GM03348 (cell line): ENCODE measurements at places on chromosomes 7 and 10.
A peak's percentile ranks its signal among the peaks of the same experiment; 100 is the strongest.

DNA sequence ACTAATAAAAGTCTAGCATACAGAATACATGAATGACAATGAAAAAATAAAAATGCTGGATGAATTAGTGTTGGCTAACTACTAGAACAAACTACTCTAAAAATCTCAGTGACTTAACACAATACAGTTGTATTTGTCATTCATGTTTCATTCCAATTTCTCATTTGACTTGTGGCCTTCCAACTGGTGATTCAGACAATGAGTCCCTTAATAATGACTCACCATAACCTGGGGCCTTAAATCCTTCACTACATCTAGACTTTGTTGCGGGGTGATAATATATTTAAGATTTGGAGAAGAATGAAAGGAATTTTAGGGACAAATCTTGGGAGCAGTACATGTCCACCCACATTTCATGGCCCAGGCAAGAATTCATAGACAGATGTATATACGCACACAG, 90.5 kb upstream of the POM121L12 start:
- DNase-seq: no peak

- DNase-seq: no peak
Measured at GRCh38 chr7:64884913-64885370, 18.1 kb upstream of the ZNF273 start.

- no peak for DNase-seq
Measured at GRCh38 chr7:45670717-45671116, 96.5 kb downstream of the ADCY1 start.

- no peak for DNase-seq
Measured at GRCh38 chr7:27201580-27202017, 1.7 kb upstream of the HOXA13 start.

DNA sequence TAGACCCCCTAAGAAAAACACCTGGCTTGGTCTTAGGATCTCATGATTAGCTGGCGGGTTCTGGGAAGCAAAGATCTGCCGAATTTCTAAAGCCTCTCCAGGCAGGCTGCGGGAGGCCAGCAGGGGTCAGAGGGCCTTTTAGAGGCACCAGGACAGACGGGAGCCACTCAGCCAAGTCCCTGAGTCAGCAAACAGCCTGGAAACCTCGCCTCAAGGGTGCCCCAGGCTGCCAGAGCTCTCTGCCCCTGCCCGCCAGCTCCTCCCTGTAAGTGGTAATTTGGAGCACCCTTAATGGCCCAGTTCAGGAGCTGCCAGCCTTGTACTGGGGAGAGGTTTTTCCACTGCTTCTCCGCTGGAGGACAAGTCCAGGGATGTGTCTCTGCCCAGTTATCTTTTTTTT, 88.7 kb downstream of the HIP1 start:
- DNase-seq: no peak

GRCh38 chr10:122503886-122504609, 42.7 kb downstream of the HTRA1 start:
- DNase-seq: no peak

GRCh38 chr10:55311848-55312635, 511.0 kb upstream of the PCDH15 start:
- no peak for DNase-seq

DNA sequence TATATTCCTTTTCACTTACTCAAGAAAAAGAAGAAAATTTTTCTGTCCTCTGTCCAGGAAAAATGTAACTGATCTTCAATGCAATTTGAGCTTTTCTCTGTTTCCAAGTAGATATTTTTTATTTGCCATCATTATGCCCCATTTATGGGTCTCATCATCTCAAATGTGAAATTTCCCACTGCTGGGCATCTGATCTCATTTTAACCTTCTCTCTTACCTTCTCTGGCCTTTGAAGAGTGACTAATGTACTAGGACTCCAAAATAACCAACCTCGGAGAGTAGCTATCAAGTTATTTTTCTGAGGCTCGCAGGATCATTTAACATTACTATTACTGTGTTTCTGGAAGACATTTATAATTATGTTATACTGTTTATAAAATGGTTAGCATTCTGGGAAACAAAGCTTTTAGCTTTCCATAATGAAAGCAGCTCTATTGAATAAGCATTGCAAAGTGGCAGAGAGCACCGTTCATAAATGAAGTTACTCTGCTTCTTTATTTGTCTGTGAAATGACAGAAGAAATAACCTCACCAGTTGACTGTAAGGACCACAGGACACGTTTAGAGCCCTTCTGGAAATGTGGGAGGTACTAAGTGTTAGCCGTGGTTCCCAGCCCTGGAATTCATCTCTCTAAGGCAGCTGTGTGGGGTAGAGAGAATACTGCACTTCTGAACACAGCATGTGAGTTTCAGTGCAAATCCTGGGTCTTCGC, 33.3 kb upstream of the NMT2 start:
- DNase-seq: peak; percentile 45

GRCh38 chr7:33720870-33721269, 184.5 kb upstream of the BMPER start:
- no peak for DNase-seq

DNA sequence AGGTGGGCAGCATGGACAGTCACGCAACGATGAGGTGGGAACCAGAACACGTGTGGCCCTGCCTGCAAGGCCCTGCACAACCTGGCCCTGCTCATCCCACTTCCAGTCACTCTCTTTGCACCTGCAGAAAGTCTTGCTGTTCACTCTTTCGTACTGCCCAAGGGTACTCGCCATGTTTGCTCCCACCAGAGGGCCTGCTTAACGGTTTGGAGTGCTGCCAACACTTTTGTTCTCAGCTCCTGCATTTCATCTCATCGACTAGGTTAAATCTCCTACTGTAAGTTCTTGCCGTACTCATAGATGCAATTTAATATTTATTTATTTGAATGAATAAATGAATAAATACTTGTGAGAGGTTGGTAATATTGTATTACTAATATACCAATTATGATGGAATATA, 315.3 kb downstream of the SDK1 start:
- no peak for DNase-seq

DNA sequence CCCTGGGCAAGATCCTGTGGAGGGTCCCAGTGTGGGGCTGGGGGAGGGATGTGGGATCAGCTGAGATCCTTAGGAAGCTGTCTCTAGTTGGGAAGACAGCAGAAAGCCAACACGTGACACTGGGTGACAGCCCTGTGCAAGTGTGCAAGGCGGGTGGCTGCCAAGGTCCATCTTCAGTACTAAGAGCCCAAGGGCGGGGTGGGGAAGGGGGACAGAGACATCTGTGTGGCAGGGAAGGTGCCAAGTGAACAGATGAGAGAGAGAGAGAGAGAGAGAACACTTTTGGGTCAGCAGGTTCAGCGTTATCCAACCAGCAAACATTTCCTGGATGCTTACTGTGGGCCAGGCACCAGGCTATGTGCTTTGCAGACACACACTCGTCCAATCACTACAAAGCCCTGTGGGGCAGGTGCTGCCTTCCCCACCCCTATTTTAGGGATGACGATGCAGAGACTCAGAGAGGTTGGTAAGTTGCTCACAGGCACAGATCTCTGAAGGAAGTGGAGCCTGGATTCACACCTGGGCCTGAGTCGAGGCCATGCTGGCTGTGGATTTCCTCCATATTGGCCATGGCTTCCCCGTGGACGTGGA, 135.7 kb downstream of the GRK5 start:
- no peak for DNase-seq

DNA sequence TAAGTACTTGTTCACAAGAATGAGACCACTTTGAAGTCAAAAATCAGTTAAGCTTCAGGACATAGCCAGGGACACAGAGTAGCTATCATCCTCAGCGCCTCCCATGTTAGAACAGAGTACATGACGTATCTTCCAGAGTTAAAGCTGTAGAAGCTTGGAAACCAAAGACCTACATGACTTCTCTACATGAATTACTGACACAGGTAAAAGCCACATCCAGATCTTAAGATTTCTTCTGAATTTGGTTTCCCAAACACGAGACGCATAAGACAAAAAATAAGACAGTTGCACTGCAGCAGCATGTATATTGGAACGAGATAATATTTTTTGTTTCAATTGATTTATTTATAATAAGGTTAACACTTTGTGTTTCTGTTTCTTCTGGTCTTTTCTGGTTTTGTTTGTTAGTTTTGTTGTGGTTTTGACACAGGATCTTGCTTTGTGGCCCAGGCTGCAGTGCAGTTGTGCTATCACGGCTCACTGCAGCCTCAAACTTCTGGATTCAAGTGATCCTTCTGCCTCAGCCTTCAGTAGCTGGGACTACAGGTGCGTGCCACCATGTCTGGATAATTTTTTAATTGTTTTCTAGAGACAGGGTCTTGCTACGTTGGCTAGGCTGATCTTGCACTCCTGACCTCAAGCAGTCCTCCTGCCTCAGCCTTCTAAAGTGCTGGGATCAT, 10.2 kb upstream of the EPC1 start:
- DNase-seq: no peak

- no peak for DNase-seq
Measured at GRCh38 chr10:11698691-11699549, 43.3 kb upstream of the ECHDC3 start.

- DNase-seq: peak; percentile 60
Measured at GRCh38 chr7:143882020-143882603, 19.9 kb downstream of the TCAF1 start.

DNA sequence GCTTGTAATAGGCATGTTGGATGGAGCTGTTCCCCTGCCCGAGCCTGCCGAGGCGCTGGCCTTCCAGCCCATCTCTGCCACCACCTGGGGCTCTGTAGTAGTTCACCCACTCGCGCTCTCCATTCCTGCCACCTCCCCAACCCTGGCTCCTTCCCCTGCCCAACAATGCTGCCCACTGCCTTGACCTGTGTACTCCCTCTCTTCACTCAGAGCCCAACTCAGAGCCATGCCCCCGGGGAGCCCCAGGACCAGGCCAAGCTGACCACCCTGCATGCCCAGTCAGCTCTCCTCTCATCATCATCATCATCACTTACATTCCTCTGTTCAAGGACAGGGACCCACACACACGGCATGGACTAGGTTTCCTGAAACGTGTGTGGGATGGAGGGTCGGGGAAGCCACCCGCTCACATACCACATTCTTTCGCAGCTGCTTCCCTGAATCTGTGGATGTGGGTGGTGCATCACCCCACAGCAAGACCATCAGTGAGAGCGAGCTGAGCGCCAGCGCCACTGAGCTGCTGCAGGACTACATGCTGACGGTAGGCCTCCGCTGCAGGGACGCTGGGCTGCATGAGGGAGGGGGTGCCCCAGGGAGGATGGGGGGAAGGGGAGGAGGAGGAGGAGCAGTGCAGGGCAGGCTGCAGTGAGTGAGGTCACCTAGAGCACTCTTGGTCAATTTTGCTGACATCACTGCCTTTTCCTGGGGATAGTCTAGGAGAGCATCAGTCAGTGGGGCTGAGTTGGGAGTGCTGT, 15.6 kb downstream of the NACAD start:
- no peak for DNase-seq

GRCh38 chr7:134632937-134633540, 13.6 kb upstream of the BPGM start:
- DNase-seq: no peak

- no peak for DNase-seq
Measured at GRCh38 chr7:129103561-129104324, 40.8 kb upstream of the TSPAN33 start.

DNA sequence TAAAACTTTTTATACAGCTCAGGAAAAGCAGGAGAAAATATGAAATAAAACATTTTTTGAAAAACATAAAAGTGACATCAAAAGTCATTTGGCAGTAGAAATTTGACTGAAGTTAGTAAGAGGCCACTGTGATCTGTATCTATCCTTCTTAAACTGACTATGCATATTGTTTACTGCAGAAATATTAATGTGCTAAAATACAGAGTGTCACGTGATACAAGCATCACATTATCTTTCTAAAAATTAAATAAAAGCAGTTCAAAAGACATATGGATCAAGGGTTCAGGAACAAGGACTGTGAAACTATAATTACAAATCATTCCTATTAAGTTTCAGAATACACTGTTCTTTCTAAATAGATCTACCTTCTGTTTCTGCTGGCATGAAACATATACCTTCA, 33.7 kb downstream of the PARP12 start:
- DNase-seq: no peak

GRCh38 chr10:21238717-21239116, 286.8 kb downstream of the SKIDA1 start:
- no peak for DNase-seq
